ENCODE measurements at places on chromosomes 4 and X.

DNA sequence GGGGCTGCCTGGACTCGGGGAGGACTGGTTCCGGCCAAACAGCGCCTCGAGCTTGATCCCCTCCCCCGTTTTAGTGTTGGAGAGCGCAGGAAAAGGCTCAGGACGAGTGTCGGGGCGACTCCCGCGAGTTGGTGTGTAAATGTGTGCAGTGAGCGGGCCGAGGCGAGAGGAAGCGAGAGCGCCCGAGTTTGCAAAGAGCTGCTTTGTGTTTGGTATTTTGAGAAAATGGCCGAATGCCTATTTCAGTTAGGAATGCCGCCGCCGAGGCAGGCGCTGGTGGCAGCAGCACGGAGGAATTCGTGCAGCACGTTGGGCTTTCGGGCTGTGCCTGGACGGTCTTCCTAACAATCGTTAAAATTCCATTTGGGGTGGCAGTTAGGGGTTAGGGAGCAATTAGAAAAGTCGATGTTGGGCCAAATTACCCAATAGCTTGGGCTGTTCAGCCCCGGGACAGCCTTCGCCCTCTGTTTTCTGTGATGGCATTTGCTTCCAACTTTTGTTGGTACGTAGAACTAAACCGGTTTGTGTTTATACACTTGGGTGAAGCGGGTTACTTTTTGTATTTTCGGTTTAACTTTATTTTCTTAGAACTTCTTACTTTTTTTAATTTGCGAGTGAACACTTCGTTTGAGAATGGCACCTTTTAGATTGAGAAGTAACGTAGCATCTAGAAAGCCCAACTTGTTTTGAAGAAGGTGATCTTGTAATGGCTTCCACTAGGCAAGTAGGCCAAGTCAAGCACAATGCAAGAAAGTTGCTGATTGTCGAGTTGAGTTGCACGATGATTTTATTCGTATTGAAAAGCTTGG is 1.6 kb downstream of the REST start:
- peak; percentile 67 for DNase-seq

GRCh38 chrX:114611018-114611619 is 27.2 kb downstream of the HTR2C start:
- DNase-seq, result peak; percentile 13

GRCh38 chrX:79592259-79592658 is 225.1 kb upstream of the ITM2A start:
- DNase-seq, result no peak

- DNase-seq, result no peak
Measured at GRCh38 chr4:23438764-23439163, 451.1 kb downstream of the PPARGC1A start.

GRCh38 chr4:61202638-61203435 is 2.7 kb downstream of the ADGRL3 start:
- DNase-seq, result peak; percentile 1

DNA sequence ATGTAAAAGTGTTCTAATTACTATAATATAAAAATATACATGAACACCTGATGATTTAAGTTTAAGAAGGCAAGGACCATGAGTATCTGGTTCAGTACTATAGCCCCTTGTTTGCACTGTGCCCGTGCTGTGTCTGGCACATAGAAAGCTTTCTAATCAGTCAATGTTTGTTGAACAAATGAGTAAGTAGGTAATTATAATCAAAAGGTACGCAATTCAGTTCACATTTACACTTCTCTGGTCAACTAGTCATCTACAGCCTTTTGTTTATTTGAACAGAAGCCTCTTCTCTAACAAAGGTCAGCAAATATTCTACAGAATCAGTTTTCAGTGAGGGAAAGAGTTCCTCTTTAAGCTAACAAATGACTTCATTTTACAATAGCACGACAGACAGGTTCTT is 523.3 kb downstream of the SMARCA1 start:
- DNase-seq, result no peak

- no peak for DNase-seq
Measured at GRCh38 chrX:133580625-133581024, 165.3 kb upstream of the GPC4 start.

DNA sequence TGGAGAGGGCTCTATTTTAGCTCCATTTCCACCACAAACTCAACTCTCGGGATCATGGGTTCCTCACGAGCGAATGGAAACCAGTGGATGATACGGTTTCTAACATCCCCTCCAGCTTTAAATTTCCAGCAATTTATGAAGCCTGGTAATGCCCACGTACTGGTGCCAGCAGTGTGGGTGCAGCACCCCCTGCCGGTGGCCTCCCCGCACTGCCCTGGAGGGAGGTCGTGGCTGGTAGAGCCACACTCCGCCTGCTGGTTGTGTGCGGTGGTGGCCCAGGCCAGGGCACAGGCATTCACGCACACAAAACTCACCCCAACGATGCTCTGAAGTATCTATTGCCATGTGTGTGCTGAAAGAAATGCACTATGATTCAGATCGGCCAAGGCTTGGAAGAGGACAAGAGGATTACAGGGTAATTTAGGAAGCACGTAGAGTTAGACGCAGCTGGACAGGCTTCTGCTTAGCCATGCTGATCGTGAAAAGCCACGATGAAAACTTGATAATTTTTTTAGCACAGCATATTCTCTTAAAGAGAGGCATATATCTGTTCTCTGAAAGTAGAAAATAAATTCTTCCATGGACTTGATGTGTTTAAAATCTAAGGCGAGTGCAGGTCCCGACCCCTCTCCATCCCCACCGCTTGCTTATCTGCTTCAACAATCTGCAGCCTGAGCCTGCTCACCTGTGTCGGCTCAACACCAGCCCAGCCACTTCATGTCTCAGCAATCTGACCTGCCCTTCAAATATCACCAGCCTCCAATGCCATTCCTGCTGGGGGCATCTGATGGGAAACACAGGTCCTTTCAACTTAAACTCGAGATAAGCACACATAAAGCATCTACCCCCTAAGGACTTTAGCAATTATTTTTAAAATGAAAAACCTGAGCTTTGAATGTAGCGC is 59.1 kb downstream of the SCD5 start:
- DNase-seq, result peak; percentile 43

DNA sequence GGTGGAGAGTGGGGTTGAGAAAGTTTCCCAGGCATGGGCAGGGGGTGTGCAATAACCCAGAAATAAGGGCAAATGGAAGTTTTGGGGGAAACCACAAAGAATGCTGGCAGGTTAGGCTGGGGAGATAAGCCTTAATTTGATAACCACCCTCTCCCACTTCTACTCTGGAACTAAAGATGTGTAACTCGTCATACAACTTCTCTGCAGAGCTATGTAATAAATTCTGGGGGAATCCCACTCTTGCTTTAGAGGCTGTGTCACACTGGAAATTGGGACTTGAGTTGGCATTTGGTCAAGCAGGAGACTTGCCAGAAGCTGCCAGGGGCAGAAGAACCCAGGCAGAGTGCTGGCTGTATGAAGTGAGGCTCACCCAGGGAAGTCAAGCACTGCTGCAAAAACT is 170.9 kb upstream of the CPEB2 start:
- no peak for DNase-seq

- no peak for DNase-seq
Measured at GRCh38 chr4:22521240-22521639, 5.4 kb upstream of the ADGRA3 start.
